ENCODE measurements at places on chromosomes 11 and 22.
A peak's percentile ranks its signal among the peaks of the same experiment; 100 is the strongest.

GRCh38 chr11:12174128-12174476 is 63.7 kb downstream of the MICAL2 start:
- DNase-seq = no peak

DNA sequence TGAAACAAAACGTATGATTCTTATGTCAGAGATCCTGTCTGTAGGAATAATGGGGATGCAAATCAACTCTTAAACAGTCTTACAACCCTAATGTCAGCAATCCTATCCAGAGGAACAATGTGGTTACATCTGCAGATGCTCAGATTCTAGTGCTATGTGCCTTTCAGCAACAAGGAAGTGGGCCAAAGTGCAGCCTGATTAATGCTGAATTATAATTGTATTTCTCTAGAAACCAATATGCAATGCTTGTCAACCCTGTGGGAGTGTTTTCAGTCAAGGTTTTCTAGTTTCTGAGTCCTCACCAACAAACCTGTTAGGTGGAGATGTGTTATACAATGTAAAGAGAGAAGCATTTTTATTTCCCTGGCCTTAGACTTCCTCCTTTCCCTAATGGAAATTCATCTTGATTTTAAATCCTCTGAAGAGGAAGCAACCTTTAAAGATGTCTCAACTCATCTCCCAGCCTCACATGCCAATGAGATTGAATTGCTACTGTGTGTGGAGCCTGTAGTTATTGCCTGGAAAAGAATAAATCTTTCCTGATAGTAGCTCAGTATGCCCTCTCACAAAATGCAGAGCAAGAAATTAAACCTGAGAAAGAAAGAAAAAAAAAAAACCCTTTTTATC is 26.2 kb upstream of the TMEM123 start:
- DNase-seq = peak; percentile 29

GRCh38 chr11:69546735-69547370 is 65.4 kb downstream of the LINC01488 start:
- DNase-seq = no peak

DNA sequence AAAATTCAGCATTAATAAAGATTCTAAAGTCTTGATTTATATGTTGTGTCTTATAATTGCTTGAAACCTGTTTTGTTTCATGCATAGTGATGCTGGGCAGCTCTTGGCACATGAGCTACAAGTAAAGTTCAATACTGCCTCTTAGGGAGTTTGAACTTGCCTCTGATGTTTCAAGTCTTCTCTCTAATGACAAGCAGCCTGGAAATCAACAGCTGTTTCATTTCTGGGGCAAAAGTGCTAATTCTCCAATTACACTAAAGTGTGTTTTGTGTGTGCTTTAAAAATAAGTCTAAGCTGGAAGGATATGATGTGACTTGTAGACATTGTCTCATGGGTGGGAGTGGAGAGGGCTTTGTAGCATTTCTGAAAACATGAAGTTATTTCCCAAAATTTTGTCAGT is 23.7 kb upstream of the SESN3 start:
- DNase-seq = no peak

DNA sequence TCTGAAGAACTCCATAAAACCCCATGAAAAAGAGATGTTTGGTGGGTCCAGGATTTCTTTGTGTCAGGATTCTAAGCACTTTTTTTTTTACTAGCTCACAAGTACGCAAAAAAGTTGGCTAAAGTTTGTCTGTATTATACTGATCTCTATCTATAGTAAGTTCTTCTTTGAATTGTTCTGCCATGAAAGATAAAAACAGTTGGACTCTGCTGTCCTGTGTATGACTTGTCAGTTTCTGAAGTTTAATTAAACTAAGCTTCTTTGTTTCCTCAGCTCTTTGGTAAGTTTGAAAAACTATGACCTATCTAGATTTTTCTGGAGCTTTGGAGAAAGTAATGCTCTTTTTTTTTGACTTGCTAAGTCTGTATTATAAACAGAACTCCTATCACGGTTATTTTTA is 812.2 kb upstream of the LUZP2 start:
- DNase-seq = no peak

- no peak for DNase-seq
These were observed 99.9 kb downstream of the CD44 start for GRCh38 chr11:35238882-35239281.

DNA sequence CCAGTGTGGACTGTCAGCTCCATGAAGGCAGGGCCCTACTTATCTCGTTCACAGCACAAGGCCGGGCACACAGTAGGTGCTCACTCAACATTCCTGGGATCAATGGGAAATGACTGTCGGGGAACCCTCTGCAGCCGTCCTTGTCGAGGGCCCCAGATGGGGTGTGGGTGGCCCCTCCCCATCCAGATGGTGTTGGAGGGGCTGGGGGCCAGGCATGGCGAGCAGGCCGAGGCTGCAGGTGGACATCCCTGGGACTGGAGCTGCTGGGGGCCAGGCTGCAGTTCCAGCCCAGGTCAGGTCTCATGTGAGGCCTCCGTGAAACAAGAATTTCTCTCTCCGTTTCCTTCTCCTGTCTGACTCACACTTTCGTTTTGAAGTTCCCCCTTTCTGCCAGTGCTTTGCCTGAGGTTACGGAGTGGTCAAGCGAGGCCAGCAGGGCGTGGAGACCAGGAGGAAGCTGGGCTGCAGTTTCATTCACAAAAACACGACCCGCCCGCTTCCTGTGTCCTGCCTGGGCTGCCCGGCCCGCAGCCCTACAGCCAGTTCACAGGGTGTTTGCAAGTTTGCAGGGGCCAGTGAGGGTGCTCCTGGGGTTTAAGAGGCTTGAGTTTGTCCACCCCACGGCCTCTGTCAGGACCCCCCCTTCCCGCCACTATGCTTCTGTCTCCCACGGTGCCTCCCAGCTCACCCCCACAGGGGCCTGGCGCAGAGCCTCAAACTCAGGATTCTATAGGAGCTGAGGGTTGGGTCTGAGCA is 4.5 kb downstream of the MYEOV start:
- peak; percentile 96 for DNase-seq
